Left renal pelvis (tissue), 4 donors: ENCODE measurements at places on chromosomes 4 and X.

DNA sequence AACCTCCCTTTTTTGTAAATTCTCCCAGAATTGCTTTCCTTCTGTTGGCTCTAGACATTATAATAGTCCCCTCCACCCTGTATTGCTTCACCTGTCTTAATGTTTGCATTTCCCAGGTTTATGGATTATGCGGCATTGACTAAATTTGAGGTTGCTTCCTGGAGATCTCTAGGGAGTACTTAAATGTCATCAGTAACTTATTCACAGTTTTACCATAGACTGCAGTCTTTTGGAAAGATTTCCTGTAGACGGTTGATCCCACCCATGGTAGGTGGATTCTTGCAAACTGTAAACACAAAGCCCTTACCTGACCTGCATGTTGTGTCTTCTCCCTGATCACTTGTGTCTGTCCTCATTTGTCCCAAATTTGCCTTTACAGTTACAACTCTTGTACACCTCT lies 6.2 kb upstream of the NOX1 start:
- DNase-seq: no peak

GRCh38 chrX:125103693-125104092 lies 216.0 kb upstream of the TEX13C start:
- DNase-seq: no peak

GRCh38 chr4:38111717-38112116 lies 151.5 kb downstream of the PTTG2 start:
- DNase-seq: no peak

DNA sequence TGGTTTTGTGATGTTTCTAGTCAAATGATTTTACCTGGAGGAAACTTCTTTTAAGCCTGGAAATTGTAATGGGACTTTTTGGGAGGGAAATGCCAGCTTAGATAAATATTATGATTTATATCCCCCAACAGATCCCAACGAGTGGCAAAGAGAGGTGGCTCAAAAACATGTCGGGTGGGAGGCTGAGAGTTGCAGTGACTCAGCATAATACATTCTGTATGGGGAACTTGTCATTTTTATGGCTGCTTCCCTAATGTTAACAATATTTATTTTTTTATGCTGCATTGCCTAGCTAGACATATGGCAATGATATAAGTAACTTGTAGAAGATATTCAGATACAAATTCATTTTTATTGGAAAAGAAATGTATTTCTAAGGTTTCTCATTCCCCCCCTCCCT lies 219.0 kb downstream of the ARHGAP10 start:
- no peak for DNase-seq

DNA sequence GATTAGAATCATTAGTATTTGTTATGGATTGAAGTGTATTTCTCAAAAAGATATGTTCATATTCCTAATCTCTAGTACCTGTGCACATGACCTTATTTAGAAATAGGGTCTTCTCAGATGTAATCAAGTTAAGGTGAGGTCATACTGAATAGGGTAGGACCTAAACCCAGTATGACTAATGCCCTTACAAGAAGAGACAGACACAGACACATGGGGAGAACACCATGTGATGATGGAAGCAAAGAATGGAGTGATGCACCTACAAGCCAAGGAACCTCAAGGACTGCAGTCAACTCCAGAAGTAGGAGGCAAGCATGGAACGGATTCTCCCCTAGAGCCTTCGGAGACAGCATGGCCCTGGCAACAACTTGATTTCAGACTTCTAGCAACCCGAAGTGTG lies 31.4 kb downstream of the OTUD4 start:
- DNase-seq: no peak

- DNase-seq: no peak
Measured at GRCh38 chrX:45036161-45036560, 163.2 kb downstream of the KDM6A start.

GRCh38 chr4:119231491-119231890 lies 19.0 kb downstream of the USP53 start:
- DNase-seq: no peak
